ENCODE measurements at places on chromosomes 13 and 19.

DNA sequence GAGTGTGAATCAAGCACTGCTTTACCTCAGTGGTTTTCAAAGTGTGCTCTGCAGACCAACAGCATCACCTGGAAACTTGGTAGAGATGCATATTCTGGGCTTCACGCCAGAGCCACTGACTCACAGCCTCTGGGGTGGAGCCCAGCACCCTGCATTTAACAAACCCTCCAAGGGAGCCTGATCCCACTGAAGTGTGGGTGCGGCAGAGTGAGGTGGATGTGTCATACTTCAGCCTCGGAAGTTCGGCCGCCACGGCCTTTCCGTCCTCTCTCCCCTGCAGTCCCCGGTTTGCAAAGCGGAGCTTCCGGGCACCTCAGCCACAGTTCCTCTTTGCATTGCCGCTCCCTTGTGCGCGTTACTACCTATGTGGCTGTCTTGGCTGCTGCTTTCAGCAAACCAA lies 33.3 kb upstream of the MICU2 start:
- peak; percentile 99 for DNase-seq

DNA sequence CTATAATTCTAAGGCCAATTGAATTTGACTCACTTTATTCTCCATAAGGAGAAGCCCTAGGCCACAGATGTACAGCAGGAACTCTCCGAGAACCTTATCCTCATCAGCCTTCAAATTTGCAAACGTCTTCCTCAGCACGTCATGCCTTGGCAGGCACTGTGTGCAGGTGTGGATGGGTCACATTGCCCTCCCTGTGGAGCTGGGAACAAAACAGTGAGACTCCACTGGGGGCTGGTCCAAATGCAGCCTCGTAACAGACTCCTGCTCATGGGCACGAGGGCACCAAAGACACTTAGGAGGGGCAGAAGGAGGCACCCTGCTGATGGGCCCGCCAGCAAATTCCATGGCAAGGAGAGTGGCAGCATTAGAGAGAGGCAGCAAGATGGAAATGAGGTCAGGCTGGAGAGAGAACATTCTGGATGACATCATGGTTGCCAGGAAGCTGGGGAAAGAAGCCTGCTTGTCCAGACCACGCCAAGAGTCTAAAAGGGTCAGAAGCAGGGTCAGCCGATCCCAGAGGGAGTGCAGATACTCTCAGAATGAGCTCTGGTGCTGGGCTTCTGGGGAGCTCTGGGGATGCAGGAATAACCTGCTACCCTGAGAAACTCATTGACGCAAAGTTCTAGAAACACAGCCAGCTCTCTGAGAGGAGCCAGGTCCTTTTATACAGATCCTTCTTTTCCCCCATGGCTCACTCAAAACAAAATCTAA lies 242.2 kb downstream of the B3GLCT start:
- no peak for DNase-seq

DNA sequence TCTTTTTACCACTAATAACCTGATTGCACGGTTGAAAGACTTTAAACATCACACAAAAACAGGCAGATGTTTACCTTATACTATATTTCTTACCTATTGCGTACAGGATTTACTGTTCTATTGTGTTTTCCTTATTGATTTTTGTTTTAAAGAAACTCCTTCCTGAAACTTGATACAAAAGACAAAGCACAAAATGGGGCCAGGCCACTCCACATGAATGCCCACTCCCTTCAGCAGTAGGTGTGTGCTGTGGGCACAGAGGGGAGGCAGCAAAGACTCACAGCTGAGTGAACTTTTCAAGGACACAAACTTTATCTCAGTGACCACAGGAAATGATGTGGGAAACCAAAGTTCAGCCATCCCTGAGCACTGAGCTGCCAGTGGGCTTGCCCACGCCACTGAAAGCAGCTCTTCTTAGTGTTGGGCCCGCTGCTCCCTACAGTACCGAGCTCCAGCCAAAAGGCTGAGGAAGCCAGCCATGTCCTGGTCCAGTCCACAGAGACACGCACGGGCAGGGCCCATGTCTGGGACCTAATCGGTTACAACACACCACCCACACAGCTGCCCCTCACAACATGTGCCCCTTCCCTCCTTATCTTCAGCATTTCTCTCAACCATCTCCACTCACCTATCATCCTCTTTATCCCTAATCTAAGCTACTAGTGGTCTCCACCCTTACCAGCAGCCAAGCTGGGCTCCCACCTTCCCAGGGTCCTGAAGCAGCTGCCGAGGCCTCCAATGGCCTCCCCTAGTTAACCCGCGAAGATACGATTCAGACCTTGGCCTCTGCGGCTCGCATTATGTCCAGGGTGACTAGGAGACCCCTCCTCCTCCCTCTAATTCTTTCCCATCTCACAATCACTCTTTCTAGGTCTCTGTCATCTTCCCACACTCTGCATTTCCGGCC lies 39.5 kb downstream of the ATP7B start:
- peak; percentile 90 for DNase-seq

DNA sequence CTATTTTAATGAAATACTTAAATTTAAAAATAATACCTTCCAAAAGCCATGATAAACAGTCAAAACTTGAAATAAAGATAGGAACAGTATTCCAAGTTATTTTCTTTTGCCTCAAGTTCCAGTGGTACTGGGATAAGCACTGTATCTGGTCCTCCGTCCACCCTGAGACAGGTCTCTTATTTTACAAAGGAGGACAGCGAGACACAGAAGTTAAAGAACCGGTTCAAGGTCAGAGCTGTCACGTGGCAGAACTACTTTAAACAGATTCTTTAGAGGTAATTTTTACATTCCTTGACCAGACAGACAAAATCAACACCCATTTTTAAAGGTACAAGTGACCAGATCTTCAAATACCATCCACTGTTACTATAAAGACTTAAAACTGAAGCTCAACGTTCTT lies 10.4 kb upstream of the DOCK9 start:
- no peak for DNase-seq

- no peak for DNase-seq
Observed at GRCh38 chr13:20993661-20994440, 67.5 kb downstream of the LATS2 start.

GRCh38 chr13:98347756-98348155 lies 170.7 kb upstream of the RNF113B start:
- no peak for DNase-seq

- DNase-seq, result peak; percentile 47
Observed at GRCh38 chr19:57068921-57069697, 50.7 kb upstream of the USP29 start.

GRCh38 chr19:34732612-34733211 lies 1.3 kb upstream of the ZNF181 start:
- no peak for DNase-seq

DNA sequence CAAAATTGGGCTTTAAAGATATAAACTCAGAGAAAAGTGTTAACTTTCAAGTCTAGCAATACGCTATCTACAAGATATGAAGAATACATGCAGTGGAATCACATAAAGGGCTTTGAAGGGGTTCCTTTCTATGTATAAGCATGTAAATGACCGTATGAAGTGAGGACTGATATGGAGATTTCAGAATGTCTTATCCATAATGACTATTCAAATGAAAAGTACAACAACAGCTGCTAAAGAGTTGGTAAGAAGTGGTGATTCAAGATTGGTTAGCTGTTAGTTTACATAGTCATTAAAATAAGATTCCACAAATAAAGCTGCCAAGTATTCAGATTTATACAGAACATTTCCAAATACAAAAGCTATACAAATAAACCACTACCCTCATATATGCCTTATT lies 153.4 kb upstream of the STARD13 start:
- no peak for DNase-seq

- no peak for DNase-seq
Observed at GRCh38 chr19:16914421-16914820, 25.6 kb downstream of the F2RL3 start.

GRCh38 chr19:6833166-6833790 lies 54.1 kb upstream of the ADGRE1 start:
- DNase-seq, result no peak

GRCh38 chr13:84973661-84974060 lies 825.6 kb downstream of the SLITRK6 start:
- no peak for DNase-seq

GRCh38 chr19:30523791-30524190 lies 151.6 kb downstream of the ZNF536 start:
- no peak for DNase-seq

DNA sequence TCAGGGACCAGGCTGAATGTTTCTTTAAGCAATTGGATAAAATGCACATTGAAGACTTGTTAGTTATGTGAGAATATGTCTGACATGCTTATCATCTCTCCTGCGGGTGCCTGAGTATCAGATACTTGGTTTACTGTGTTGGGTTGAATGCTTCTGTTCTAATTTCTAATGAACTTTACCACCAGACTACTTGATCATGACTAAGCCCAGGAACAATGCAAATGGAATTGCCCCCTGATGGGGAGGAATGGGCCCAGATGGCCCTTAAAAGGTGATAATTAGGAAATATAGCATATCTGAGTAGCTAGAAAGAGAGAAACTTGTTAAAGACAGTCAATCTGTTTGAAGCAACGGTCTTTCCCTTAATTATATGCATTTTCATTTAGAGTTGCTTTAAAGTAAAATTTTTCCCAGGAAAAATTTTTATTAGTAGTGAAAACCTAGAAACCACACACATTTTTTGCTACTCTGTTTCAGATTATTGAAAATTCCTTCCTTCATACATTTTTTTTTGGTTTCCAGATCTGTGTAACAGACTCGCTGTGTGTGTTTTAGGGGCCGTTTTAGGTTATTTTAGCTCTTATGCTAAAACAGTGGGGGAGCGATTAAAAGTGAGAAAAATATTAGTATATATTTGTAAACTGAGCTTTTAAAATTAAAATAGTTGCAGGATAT lies 186.6 kb downstream of the TM9SF2 start:
- DNase-seq, result no peak

- DNase-seq, result no peak
Observed at GRCh38 chr13:23146006-23146405, 34.8 kb upstream of the SGCG start.

GRCh38 chr13:113171250-113172125 lies 13.0 kb downstream of the PROZ start:
- DNase-seq, result no peak

DNA sequence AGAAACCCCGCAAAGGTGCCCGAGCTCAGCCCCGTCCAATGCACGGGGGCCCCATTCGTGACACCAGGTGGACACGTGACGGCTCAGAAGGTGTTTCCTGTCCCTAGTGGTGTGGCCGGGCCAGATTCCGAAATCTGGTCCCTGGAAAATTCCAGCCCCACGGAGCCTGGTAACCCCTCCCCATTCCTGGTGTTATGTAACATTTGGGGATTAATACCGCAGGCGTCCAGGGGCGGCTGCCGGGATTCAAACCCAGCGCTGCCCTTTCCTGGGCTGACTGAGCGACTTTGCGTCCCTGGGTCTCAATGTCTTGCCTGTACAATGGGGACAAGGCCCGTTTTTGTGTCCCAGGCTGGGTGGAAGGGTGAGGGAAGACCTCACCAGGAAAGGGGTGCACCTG lies 1.0 kb upstream of the PLK5 start:
- DNase-seq, result no peak

DNA sequence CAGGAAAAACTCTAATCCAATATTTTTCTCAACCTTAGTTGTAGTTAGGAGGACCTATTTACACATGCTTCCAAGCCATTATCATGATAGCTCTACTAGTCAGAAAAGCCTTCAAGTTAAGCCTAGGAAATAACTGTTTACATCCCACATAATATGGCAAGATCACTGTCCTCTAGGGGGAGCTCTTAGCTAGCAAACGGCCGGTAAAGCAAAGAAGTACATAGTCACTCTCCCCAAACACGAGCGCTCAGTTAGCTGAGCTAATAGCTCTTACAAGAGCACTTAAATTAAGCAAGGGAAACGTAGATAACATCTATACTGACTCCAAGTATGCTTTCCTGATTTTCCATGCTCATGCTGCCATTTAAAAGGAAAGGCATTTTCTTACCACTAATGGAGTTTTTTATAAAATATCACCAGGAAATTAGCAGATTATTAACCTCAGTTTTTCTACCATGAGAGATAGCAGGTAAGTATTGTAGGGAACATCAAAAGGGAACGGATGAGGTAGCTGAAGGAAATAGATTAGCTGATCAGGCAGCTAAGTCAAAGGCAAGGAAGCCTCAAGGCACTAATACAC lies 100.6 kb upstream of the PABPC3 start:
- DNase-seq, result peak; percentile 93

DNA sequence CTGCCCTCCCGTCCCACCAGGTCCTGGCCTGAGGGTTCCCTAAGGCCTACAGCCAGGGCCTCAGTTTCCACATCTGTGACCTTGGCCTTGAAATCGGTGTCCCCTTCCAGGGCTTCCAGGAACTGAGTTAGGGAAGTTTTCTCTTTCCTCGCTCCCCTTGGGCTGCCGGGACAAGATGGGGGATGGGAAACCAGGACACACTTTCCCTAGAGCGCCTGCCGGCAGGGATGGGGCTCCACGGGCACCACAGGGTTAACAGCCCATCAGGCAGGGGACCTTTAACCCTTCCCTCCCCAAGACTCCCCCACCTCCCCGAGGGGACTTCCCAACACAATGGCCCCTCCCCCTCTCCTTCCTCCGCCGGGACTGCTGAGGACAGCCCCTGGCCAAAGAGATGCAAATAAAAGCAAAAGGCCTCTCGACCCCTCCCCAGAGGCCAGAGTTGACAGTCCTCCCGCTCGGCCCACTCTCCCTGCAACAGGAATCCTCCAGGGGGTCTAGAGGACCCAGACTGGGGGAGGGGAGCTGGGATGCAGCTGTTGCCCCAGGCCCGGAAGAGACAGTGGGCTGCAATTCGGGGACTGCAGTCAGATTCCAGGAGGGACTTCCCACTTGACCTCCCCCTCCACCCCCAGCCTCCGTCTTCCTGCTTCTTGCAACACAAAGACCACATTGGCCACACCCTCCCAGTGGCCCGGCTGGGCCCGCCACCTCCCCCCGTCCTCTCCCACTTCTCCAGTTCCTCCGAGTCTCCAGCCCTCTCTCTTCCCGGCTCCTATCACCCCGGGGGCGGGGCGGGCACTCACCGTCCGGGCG lies 3.4 kb downstream of the BBC3 start:
- DNase-seq, result peak; percentile 93

- DNase-seq, result peak; percentile 83
Observed at GRCh38 chr19:45768655-45768983, 433 bp downstream of the SIX5 start.

DNA sequence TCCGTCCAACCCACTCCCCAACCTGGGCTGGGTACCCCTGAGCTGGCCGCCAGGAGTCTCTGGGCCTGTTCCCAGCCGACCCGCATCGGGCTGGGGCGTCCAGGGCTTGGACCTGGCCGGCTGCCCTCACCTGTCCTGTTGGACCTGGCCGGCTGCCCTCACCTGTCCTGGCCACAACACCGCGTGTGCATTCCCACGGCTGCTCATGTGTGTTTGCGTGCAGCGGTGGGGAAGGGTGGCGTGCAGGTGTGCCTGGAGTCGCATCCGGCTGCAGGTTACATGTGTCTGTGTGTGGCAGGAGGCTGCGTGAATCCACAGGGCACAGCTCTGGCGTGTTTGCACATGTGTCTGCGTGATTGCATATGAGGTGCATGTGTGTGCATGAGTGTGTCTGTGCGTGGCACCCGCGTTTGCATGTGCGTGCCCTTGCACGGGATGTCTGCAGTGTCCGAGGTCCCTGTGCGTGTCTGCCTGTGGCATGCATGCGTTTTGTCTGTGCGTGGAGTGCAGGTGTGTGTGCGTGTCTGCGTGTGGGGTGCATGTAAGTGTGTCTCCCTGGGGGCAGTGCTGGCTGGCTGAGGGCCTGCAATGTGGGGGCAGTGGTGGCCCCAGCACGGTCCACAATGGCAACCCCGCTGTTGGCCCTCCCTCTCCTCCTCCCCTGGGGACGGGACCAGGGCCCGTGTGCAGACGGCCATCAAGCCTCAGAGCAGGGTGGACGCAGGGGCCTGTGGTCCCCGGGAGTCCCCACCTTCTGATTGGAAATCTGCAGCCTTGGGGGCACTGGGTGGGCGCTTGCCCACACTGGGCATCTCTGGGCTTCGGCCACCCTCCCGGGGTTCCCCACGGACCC lies 3.4 kb downstream of the EFNA2 start:
- peak; percentile 56 for DNase-seq

GRCh38 chr13:26486550-26486949 lies 70.9 kb upstream of the WASF3 start:
- DNase-seq, result no peak
